Stimulated activated CD8-positive, alpha-beta memory T cell treated with anti-CD3 and anti-CD28 coated beads, Interleukin-4, amount 100 ng/mL, for 24 hours (primary cell): ENCODE measurements at places on chromosomes 11 and 22.

DNA sequence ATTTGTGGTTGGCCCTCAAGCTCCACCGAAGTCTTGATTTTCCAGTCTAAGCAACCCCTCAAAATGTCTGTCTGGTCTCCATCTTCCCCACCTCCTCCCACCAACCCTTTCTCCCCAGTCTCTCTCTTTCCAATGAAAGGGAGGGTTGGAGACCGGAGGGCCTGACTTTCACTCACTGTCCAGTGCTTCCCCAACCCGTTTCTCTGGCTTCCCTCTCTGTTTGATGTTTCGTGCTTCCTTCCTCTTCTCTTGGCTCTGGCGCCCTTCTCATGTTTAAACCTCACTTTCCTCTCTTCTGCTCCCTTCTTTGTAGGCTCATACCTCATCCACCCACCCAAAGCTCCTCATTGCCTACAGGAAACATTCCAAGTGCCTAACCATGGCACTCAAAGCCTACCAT, 11.1 kb upstream of the VPS37C start:
- no peak for DNase-seq

- DNase-seq: no peak
These were observed 921.3 kb downstream of the METTL15 start for GRCh38 chr11:29029452-29029851.

DNA sequence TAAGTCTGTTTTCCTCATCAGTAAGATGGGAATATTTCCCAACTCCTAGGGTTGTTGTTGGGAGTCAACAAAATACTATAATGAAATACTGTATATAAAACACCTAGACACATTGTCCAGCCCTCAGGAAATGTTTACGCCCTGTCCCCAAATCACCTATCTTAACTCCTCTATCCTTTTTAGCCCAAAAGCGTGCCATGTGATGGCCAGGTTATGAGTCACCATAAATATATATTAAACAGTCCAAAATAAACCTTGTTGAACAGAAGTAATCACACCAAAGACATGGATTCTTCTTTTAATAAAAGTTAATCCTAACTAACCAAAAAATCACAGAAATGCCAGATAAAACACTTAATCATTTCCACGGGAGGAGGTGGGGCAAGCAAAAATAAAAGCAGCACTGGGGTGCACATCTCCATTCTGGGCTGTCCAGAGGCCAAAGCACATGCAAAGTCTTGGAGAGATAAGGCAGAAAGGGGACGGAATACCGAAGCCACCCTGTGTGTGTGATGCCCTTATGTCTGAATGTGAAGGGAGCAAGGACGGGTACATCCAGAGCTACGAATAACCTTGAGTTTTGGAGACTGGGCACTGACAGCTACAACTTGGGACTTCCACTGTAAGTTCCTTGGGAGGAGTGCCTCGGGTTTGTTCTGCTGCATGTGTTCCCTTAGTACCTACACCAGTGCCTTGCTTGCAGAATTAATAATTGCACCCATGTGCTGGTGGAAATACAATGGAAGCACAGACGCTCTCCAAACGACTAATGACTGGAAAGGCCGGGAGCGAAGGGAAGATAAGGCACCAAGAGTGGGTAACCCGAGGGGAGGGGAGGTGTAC, 1.1 kb downstream of the OSBP start:
- DNase-seq: no peak

- DNase-seq: no peak
These were observed 3.1 kb downstream of the EED start for GRCh38 chr11:86247608-86248007.

DNA sequence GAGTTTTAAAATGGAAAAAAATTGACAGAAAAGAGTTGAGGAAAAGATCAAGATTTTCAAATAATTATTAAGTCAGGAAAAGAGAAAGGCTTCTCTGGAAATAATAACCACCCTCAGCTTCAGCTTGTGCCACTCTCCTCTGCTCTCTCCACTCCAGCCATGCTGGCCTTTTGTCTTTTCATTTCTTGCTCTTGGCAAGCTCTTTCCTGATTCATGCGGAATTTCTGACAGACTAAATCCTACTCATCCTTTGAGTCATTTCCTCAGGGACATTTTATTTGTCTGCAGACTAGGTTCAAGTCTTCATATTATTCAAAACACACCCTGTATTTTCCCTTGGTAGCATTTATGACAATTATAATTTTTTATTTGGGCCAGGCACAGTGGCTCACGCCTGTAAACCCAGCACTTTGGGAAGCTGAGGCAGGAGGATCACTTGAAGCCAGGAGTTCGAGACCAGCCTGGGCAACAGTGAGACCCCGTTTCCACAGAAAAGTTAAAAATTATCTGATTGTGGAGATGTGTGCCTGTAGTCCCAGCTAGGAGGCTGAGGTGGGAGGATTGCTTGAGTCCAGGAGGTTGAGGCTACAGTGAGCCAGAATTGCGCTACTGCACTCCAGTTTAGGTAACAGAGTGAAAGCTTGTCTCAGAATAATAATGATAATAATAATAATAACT, 7.8 kb upstream of the P4HA3 start:
- DNase-seq: no peak

DNA sequence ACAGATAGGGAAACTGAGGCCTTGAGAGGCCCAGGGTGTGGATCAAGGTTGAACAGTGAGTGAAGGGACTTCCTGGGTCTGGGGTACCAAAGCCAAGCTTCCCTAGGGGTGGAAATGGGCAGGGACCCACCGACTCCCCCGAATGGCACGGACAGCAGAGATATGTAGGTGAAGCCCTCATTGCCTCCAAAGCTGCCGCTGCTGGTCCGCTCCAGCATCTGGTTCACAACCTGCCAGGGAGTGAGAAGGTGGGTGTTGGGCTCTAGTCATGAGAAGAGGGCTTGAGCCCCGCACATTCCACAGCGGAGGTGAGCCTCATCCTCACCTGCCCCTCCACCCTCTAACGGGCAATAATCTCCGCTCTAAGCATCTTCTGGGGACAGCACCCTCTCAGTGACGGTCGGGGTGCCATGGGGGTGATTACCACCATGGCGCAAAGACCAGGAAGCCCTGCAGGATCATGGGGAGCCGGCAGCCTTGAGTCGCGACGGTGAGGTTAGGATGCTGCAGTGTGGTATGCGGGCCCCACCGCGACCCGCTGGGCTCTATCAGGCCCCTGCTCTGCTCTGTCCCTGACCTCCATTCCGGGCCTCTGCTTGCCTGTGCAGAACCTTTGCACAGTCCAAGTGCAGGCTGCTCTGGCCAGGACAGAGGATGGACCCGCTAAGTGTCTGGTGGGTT, 10.8 kb downstream of the ALDH3B2 start:
- DNase-seq: no peak

GRCh38 chr22:20794650-20795413, 20.9 kb downstream of the SERPIND1 start:
- no peak for DNase-seq

DNA sequence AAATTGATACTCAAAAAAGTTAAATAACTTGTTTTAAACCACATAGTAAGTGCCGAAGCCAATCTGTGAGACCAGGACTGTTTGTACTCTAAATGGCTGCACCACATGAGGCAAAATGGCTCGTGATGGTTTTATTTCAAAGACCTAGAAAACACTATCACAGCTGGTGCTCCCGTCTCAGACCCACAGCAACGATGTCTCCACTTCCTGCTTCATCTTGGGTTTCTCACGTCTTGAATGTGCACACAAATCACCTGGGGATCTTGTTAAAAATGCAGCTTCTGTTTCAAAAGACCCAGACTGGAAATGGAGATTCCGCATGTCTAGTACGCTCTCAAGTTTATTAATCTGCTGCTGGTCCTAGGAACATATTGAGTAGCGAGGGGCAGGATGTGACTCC, 1.2 kb downstream of the CD3E start:
- no peak for DNase-seq
